Spinal cord (tissue), 10 donors: ENCODE measurements at places on chromosomes 3 and 15.

- no peak for DNase-seq
Observed at GRCh38 chr15:59491062-59491461, 53.1 kb downstream of the FAM81A start.

- no peak for DNase-seq
Observed at GRCh38 chr3:37925157-37925556, 63.5 kb downstream of the CTDSPL start.

- DNase-seq, result no peak
Observed at GRCh38 chr3:270688-271087, 74.1 kb downstream of the CHL1 start.

DNA sequence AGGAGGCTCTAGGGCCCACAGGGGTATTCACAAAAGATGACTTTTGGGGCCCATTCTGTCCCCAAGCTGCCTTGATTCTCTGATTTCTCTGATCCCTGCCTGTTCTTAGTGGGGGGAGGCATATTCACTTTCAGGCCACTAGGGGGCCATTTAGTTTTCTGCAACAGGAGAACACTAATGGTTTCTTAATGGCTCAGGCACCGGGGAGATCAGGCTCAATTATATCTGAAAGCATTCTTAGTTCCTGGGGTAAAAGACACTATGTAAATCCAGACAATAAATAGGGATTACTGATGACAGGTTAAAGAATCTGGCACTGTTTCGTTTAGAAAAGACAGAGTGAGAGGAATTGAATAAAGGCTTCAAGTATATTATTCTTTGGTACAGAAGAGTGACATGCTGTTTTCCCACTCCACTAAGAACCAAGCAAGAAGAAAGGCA, 2.5 kb upstream of the INAFM2 start:
- DNase-seq, result no peak

DNA sequence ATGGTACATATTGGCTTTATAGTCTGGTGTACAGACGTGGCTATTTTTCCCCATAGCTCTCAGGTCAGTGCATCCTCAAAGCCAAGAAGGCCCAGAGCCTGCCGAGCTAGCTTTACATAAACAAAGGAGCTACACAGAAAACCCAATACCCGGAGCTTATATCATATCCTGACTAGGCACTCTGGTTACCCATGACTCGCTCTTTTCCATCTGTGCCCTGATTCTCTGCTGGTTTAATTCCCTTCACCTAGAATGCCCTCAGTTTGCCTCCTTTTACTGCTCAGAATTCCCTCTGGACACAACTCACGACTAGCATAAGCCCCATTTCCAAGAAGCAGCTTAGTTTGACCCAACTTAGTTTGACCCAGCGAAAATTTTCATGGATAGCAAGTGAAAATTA, 110.8 kb downstream of the TIGIT start:
- DNase-seq, result no peak

DNA sequence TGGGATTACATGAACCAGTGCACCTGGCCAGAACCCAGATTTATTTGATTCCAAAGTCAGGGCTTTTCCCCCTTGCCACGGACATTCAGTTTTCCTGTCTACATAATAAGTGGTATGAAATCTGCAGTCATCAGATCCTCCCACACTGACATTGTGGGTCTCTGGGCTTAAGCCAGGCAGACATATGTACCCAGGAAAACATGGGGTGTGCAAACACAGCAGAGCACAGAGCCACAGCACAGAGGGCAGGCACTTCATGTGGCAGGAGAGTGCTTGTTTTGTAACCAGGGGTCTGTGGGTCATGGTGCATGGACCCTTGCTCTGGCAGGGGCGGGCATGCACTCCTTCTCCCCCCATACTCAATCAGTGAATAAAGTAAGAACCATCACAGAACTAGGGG, 6.1 kb upstream of the ABTB1 start:
- DNase-seq, result no peak

DNA sequence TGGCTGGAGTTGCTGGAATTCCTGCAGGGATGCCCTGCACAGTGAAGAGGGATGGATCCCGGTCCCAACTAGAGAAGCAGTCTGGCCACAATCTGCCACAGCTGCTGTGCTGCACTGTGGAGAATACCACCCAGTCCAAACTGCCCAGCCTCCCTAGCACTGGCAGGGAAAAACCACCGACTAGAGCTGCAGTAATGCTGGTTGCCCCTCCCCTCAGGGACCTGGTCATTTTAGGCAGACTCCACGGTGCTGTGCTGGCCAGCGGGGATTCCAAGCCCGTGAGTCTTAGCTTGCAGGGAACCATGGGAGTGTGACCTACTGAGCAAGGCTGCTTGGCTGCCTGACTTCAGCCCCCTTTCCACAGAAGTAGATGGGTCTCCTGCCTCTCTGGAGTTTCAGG, 478.0 kb upstream of the ATP11B start:
- DNase-seq, result no peak

- DNase-seq, result no peak
Observed at GRCh38 chr3:158152186-158152585, 42.3 kb downstream of the RSRC1 start.

DNA sequence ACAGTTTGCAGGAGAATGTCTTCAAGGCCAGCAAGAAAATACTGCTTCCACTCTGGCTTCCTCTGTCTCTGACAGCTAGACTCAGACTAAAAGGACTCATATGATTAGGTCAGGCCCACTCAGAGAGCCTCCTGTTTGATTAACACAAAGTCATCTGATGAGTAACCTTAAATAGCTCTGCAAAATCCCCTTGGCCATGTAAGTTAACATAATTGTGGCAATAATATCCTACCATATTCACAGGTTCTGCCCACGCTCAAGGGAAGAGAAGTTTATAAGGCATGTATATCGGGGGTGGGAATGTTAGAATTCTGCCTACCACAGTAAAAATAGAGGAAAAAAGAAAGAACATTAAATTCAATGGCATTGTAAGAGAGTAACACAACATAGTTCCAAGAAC, 20.6 kb upstream of the HHATL start:
- no peak for DNase-seq

GRCh38 chr3:160810362-160811236, 54.6 kb downstream of the PPM1L start:
- DNase-seq, result no peak

DNA sequence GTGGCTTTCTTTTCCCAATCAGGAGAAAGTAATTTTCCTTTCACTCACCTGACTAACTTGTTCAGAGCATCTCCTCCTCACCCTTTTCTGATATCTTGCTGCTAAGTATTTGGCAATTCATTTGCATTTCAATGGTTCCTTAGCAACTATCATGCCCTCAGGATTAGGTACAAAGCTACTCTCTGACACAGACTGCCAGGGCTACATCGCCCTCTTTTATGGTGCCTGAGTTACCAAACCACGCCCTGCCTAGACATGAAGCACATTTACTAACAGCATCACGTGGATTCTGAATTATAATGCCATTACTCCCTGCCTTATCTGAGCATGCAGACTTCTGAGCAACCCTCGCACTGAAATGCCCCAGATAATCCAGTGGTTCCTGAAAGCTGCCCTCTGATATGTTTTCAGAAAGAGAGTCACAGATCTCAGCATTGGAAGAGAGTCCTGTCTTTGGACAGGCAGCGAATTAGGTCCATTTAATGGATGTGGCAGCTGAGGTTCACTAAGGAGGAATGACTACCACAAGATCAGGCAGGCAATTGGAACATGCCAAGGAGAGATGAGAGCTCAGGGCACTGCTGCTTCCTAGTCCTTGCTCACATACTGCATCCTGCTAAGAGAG, 14.5 kb downstream of the EPHB1 start:
- DNase-seq, result no peak

DNA sequence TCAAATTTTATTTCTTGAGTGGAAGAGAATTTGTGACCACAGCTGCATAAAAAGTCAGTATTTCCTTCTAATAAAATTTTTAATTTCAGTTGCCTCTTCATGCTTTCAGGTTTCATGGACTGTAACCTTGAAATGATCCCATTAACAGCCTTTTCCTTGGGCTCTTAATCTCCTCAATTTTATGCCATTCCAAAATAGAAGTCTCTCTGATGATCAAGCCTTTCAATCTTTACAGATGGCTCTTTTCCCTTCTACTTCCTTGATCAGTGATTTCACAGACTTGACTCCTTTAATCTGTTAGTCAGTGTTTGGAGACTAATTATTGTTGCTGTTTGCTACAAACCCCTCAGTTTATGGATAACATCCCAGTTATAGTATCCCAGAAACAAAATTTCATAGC, 11.9 kb downstream of the TSC22D2 start:
- DNase-seq, result no peak

- DNase-seq, result peak; percentile 36
Observed at GRCh38 chr15:98442379-98442833, 205.9 kb upstream of the IGF1R start.

- DNase-seq, result no peak
Observed at GRCh38 chr15:50278496-50278895, 13.0 kb upstream of the HDC start.

- DNase-seq, result no peak
Observed at GRCh38 chr15:94294556-94294955, 63.2 kb downstream of the MCTP2 start.

DNA sequence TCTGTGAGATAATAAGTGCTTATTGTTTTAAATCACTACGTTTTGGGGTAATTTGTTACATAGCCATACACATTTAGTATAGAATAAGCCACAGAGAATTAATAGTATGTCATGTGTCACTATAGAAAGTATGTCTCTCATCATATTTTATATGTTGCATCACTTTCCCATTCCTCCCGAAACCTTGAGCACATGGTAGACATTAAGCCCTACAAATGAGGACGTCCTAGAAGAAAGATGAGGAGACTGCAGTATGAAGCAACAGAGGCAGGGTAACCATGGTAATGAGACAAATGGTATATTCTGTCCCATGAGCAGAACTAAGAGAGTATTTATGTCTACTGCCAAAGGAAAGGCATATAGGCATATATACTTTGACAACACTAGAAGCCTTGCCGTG, 720.2 kb downstream of the ROBO1 start:
- no peak for DNase-seq

GRCh38 chr3:187920913-187921312, 175.6 kb upstream of the BCL6 start:
- no peak for DNase-seq

- no peak for DNase-seq
Observed at GRCh38 chr3:11835028-11835639, 11.6 kb downstream of the TAMM41 start.

- no peak for DNase-seq
Observed at GRCh38 chr3:87069971-87070370, 79.0 kb upstream of the VGLL3 start.

GRCh38 chr3:153897025-153897723, 224.0 kb upstream of the ARHGEF26 start:
- DNase-seq, result peak; percentile 16

DNA sequence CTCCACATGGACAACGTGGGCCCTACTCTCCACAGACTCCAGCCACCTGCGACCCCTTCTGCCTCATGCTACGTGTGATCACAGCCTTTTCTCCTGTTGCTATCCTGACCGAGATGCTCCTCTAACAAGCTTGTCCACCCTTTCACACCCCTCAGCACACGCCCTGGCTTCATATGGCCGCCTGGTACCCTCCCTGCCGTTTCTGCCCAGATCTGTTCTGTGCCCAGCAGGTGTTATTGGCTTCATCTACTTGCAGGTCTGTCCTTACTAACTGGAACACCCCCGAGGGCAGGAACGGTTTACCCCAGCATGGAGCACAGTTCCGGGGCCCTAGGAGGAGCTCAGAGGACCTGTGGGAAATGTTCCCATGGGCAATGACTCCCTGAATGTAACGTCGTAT, 9.9 kb downstream of the CHAC1 start:
- DNase-seq, result no peak

GRCh38 chr3:170585937-170586310, at the start of gene SLC7A14:
Gene SLC7A14 (minus strand): TSS chr3:170586075. CDS start chr3:170526936, 59,139 bp downstream.
- peak; percentile 95 for DNase-seq

GRCh38 chr15:90929246-90930019, 2.9 kb downstream of the HDDC3 start:
- no peak for DNase-seq

GRCh38 chr3:159238646-159239045, 436.8 kb downstream of the MFSD1 start:
- no peak for DNase-seq

GRCh38 chr3:128294999-128295468, 141.8 kb downstream of the EEFSEC start:
- DNase-seq, result no peak

GRCh38 chr3:10561162-10561945, 56.0 kb upstream of the ATP2B2 start:
- DNase-seq, result no peak

- DNase-seq, result no peak
Observed at GRCh38 chr3:128598884-128599664, 51.5 kb downstream of the RPN1 start.

GRCh38 chr15:77075528-77075927, 4.6 kb upstream of the TSPAN3 start:
- no peak for DNase-seq

GRCh38 chr15:27768732-27769475, 330.2 kb downstream of the OCA2 start:
- DNase-seq, result no peak

DNA sequence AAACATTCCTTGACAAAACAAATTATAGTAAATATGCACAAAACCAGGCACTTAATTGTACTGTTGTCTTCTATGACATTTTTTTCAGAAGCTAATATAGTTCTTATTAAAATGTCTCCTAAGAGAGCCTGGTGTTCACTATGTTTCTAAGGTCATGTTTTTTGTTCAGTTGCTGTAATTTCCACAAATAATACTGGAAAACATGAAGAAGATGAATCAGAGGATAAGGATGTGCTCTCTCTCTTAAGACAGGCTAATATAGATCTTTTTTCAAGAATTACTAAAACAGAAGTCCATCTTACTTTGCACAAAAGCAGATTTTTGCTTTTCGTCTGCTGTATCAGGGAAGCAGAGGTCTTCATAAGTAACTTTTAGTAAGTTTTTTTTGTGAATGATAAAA, 823.0 kb upstream of the NECTIN3 start:
- DNase-seq, result no peak

GRCh38 chr3:114685161-114685560, 391.3 kb downstream of the TIGIT start:
- peak; percentile 52 for DNase-seq

DNA sequence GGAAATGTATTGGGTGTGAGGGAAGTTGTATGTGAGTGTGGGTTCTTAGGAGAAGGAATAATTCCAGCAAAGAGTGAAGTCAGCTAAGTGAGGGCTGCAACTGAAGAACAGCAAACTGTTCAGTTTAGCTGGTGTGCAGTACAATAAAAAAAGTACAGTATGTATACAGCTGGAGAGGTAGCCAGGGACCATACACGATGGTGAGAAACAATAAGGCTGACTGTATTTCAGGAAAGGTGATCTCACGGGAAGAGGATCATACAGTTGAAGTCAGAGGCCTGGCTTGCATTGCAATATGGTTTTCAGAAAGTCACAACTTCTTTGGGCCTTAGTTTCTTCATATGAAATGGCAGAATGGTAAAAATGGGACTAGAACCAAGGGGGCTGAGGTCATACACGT, 222.4 kb downstream of the NEK10 start:
- DNase-seq, result no peak

- no peak for DNase-seq
Observed at GRCh38 chr15:95742836-95743235, 587.7 kb upstream of the NR2F2 start.

GRCh38 chr3:146249921-146250320, 984 bp downstream of the PLSCR4 start:
- DNase-seq, result no peak
